ENCODE measurements at places on chromosomes 6 and 20.

GRCh38 chr20:29689411-29690225 is 1567.8 kb upstream of the DEFB115 start:
- DNase-seq = peak; percentile 60

DNA sequence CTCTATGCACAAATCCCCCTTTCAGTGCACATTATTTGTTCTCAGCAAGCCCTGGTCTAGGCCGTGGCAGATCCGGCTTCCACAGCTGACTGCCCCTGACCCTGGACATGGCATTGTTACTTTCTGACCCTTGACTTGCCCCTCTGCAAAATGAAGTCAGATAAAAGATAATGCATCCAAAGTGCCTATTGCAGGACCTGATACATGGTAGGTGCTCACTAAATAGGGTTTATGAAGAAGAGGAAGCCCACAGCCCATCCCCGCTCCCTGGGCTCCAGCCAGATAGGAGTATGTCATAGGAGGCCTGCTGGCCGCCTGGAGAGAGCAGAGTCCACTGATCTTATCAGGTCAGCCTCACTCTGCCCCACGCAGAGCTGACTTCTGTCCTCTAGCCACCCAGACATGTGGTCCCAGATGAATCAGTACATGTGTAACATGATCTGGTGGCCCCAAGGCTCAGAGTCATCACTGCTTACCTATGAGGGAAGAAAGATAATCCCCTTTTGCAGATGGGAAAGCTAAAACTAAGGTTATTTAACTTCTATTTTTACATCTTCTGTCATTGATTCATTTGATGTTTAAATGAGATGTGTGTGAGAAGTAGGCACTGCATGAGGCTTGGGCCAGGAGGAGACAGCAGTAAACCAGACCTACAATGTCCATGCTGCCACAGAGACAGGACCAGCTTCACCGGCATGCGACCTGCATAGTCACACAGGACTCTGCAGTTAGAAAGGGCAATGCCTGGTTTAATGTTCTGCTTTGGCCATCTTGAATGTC is 20.4 kb downstream of the MAFB start:
- DNase-seq = no peak

GRCh38 chr6:88641178-88641903 is 322.1 kb downstream of the RNGTT start:
- no peak for DNase-seq

GRCh38 chr6:155100087-155100486 is 105.0 kb downstream of the TIAM2 start:
- DNase-seq = no peak

GRCh38 chr20:37353285-37353849 is 7.4 kb downstream of the SRC start:
- no peak for DNase-seq

DNA sequence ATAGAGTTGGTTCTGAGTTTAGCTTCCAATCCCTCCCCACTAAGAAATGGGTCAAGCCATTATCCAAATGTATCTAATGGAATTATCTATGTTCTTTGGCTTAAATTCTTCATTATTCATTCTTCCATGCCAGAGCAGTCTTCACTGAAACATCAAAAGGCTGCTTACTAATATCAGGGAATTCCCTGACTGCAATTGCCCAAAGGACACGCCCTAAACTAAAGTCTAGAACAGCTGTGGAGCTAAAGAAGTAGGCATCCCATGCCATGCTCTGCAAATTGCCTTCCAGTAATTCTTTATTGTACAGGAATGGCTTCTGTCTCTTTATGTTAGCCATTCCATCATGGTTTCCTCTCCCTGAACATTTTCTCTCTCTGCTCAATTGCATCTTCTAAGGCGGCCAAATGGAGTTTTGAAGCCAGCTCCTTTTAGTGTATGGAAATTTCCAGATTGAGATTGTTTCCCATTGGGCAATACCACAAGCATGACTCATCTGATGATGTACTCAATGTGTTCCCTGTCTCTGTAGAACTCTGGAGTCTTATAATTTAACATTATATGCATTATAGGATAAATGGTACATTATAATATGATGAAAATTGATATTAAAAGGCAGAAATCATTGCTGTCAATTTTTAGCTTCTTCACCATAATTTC is 28.8 kb upstream of the TSHZ2 start:
- DNase-seq = no peak

DNA sequence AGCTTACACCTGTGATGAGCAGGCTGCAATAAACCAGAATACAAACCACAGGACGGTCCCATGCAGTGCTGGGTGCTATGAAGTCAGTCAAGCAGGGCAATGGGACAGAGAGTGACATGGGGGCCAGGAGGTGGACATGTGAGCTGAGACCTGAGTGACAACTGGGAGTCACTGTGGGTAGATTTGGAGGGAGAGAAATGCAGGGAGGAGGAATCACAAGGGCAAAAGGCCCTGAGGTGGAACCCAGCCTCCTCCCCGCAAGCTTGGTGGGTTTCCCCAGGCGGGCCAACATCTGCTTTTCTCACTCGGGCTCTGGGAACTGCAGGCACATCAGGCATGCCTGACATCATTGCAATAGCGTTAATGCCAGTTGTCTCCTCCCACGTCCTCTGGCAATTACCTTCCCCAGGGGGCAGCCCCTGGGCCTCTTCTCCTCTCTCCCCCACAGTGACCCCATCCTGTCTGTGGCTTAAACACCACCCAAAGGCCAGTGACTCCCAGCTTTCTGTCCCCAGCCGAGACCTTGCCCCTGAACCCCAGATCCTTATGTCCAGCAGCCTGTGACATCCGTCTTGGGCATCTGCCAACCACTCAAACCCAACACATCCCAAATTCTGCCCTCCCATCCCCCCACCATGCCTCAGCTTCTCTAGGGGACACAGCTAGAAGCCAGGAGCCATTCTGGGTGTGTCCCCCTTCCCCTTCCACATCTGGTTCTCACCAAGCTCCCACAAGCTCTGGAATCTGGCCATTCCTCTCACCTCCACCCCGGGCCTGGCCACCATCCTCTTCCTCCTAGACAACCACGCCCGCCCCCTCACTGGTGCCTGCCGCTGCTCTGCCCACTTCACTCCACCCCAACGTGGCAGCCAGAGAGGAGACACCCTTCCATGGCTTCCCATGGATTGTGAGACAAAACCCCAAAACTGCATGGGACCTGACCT is 28.2 kb downstream of the PDRG1 start:
- no peak for DNase-seq

DNA sequence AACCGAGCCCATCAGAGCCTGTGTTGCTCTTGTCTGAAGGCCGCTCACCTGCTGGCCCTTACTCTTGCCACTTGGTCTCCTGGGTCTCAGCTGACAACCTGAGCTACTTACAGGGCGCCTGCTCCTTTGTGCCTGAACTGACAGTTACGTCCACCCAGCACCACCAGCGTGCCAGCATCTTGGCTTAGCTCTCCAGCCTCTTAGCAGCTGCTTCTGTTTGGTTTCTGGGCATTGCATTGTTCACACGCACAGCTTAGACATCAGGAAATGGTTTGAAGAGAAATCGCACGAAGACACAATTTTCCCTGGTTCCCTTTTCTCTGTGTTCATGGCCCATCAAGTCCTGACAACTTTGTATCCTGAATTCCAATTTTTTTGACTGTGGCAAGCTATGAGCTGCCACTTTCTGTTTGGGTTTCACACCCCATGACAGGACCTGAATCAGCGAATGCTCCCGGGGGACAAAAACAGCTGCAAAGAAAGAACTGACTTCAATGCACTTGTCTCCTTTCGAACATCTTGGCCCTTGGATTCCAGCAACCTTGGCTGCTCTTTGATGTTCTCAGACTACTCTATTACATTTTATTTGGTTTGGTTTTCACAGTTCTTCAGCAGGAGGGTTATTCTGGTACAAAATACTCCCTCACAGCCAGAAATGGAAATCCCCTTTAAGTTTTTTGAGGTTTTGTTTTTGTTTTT is 45.2 kb upstream of the LY86 start:
- DNase-seq = no peak

DNA sequence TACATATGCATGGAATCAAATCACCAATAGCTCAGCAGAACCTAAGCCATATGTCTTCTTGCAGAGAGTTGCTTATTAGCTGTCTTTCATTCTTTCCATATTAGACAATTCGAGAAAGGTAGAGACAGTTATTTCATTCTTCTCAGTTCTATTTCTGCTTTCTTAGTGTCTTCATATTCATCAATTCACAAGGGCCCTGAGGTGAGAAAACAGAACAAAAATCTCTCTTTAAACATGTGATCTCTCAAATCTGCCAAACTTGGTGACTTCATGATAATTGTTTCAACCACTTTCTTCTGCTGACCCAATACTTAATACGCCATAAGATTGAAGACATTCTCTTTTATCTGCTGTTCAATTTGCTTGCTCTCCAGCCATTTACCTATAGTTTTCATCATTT is 229.7 kb upstream of the MARCKS start:
- no peak for DNase-seq

- DNase-seq = no peak
Observed at GRCh38 chr6:160122744-160123143, 1.1 kb downstream of the SLC22A1 start.

DNA sequence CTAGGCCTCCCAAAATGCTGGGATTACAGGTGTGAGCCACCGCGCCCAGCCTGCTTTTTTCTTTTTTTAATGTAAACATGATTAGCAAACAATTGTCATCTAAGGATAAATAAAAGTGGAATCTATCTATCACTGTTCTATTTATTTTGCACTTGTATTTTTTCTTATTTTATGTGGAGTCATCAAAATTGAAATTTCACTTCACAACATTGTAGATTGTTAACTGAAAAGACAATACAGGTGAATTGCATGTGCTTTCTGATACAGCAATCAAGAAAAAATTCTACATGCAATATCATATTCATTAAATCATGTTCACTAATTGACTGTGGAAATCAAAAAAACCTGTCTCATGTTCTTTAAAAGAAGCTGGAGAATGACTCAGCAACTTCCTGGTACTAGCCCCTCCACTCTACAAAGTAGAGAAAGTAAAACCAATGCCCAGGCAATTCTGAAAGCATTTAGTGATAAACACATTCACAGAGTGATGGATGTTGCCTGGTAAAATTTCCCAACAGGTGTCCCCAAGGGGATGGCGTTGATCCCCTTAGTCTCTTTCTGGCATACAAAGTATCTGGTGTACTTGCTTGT is 10.7 kb upstream of the RFX6 start:
- DNase-seq = no peak
